ENCODE measurements at places on chromosomes 3 and 15.

GRCh38 chr3:128609294-128609693 lies 41.3 kb downstream of the RPN1 start:
- DNase-seq, result no peak
- H3K36me3 ChIP-seq, result no peaks in the 10 kb centered on the region
- no peaks in the 10 kb centered on the region for H3K4me1 ChIP-seq
- no peak overlapping the region for H3K27ac ChIP-seq
- no peak overlapping the region for H3K4me3 ChIP-seq

- H3K4me1 ChIP-seq, result peaks cover 39% of the 10 kb centered on the region
- peak overlapping the region; percentile 55 for H3K4me3 ChIP-seq
- H3K36me3 ChIP-seq, result peaks cover 3% of the 10 kb centered on the region
- DNase-seq, result peak; percentile 34
Measured at GRCh38 chr3:42159706-42160472, 68.7 kb downstream of the TRAK1 start.

- no peaks in the 10 kb centered on the region for H3K27me3 ChIP-seq
- H3K4me3 ChIP-seq, result no peak overlapping the region
- no peak overlapping the region for H3K27ac ChIP-seq
- DNase-seq, result no peak
- no peaks in the 10 kb centered on the region for H3K4me1 ChIP-seq
- no peaks in the 10 kb centered on the region for H3K36me3 ChIP-seq
Measured at GRCh38 chr3:19539518-19540392, 391.4 kb downstream of the KCNH8 start.

DNA sequence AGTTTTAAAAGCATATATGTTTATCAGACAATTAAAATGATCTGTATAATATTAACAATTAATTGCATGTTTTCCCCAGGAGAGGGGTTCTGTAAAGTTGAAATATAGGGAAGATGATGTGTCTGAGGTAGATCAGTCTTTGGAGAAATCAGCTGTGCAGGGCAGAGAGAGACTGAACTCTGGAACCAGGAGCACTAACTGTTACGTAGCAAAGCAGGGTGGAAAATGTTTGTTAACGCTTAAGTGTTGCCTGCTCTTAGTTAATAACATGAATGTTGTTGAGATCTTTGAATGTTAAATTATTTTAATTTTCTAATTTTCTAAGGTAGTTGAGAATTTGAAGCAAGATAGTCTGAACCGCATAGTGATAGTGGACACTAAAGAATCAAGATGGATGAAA lies 57.5 kb downstream of the NEO1 start:
- no peaks in the 10 kb centered on the region for H3K36me3 ChIP-seq
- no peak for DNase-seq
- H3K27ac ChIP-seq, result no peak overlapping the region
- peaks cover 19% of the 10 kb centered on the region for H3K27me3 ChIP-seq

Measured in activated T-helper 2 cell treated with anti-CD3 and anti-CD28 coated beads, Interferon-gamma antibody, Interleukin-2, Interleukin-4, amounts not matched to agents 10 μg/mL and 5 μg/mL and 100 μg/mL, durations not matched to agents 14 hours and 24 hours and 36 hours (primary cell).